ENCODE measurements at places on chromosomes 11 and 22.

DNA sequence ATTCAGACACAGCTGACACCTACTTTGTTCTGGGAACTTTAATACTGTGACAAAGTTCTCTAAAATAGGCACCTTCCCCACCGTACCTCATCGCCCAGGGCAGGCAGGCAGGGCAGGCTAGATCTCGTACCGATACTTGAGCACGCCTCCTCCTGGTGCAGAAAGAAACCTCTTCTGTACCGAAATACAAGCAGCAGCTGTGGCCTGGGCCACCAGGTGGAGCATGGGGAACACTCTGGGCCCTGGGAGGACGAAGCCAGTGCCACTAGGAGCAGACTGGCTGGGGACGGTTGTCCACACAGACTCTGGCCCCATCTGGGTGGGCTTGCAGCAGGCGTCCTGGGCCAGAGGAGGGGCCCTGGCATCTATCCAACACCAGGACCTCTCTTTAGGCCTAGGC lies 12.8 kb downstream of the PMM1 start:
- DNase-seq: peak; percentile 39

- DNase-seq: no peak
These were observed 68.0 kb downstream of the RSF1 start for GRCh38 chr11:77752516-77752915.

DNA sequence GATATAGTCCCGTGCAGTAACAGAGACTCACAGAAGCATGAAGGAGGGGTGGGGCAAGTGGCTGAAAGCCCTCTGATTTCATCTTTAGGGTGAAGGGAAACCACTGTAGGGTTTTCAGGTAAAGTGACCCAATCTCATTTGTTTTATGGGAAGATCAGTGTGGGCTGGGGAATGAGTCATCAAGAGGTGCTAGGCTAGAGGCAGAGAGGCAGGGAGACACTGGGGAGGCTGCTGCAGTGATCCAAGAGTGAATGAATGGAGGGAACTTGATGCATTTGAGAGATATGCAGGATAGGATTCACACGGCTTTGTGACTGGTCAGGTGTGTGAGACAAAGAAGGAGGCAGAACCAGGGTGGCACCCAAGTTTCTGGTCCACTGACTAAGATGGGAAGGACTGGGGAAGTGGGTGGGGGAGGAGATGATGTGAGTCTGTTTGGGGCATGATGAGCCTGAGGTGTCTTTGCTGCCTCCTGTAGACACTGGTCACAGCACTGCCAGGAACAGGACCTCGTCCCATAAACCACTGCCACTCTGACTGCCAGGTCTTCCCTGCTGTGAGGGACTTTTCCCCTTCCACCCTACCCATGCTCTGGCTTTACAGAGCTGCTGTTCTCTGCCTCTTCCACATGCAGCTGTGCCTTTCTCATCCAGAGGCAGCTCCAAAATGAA lies 239.0 kb downstream of the TENM4 start:
- no peak for DNase-seq

DNA sequence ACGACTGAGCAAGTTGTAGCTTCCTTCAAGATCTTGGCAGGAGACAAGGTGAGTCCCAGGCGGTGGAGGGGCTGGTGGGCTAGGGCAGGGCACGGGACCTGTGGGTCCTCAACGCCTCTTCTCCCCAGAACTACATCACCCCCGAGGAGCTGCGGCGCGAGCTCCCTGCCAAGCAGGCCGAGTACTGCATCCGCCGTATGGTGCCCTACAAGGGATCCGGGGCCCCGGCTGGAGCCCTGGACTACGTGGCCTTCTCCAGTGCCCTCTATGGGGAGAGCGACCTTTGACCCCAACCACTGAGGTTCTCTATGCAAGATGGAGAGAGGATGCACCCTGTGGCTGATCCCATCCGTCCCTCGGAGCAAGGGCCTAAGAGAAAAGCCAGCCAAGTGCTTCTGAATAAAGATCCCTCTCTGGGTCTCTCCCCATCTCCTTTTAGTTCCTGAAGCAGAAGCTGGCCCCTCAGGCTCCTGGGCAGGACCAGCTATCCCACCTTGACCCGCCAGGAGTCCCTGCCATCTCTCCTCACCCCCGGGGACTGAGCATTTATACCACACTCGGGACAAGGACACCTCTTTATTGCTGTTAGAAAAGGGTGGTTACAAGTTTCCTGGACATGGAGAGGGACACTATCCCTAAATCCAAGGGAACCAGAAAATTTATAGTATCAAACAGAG lies 5.4 kb downstream of the CTSF start:
- no peak for DNase-seq

DNA sequence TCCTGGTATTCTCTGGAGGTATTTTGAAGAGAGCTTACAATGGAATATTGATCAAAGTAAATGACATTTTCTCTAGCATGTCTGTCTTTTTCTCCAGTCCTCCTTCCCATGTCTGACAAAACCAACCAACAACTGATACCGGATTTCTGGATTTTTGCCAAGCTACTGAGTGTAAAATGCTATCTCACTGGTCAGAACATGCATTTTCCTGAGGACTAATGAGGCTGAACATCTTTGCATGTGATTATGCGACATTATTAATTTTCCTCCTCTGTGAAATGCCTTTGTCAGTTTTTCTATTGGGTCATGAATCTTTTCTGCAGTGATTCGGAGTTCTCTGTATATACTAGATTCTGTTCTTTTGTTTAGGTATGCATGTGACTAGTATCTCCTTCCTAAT lies 51.4 kb downstream of the CDON start:
- no peak for DNase-seq

Measured in CD8-positive, alpha-beta T cell (primary cell).